ENCODE measurements at places on chromosomes 12 and 14.

DNA sequence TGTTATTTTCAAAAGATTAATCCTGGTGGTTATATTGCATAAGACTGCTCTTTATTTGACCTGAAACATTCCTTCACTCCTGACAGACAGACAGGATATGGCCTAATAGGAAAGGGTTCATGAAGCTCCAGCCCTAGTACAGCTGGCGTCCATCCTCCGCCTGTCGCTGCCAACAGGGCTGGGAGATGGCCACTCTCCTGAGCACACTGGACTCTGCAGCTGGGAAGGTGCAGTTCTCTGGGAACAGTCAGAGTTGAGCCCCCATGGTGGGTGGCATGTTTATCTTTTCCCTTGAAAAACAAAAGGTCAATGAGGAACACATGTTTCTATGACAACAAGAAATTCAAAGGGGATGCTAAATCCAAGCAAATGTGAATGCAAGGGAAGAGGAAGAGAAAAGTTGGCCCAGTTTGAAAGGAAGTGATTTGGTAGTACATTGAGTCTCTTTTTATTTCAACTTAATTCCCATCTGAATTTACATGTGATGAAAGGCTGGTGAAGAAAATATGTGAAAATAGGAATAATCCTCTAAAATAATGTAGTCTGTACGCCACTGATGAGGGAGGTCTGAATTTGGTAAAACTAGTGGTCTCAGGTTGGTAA, 89.9 kb upstream of the DCN start:
- DNase-seq = no peak

GRCh38 chr12:113463746-113464451, 7.8 kb downstream of the LHX5 start:
- DNase-seq = no peak

GRCh38 chr12:75863533-75863932, 168.0 kb downstream of the PHLDA1 start:
- DNase-seq = no peak

DNA sequence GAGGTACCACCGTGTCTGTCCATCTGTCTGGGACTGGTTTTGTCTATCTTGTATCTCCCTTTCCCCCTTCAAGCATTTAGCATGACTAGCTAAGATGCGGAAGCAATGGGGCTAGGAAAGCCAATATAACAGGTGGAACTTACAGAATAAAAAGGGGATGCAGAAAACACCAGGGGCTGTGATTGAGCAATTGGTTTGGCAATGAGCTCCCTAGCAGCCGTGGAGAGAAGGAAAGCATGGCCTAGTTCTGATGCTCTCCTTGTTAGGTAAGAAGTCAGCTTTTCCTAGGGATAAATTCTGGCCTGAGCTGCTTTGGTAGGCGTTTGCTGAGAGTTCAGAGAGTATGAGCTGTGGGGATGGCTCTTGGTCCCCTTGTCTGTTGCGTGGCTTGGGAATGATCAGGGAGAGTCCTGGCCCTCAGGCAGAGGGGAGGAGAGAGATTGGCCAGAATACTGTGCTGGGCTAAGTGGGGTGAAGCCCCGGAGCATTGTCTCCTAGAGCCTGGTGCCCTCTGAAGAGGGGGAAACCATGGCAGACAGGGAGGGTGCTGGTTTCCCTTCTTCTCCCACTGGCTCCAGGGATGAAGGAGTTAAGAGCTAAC, 7.1 kb downstream of the SETD1B start:
- DNase-seq = no peak

DNA sequence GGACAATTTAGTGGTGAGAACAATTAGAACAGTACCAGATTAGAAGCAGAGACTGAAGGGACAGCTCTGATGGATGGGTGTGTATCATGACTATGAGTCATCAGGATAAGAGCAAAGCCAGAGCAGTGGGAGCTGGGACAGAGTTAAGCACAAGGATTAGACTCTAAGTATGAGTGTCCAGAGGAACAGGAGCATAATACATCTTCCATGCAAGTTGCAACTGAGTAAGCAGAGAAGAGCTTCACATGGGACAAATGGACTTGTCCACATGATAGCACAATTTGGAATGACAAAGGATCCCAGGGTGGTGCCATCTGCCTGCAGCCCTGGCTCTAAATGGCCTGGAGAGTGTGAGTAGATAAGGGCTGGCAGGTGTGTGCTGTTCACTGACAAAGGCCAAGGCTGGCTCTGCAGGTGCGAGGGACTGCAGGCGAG, 226.4 kb upstream of the CAND1 start:
- no peak for DNase-seq

DNA sequence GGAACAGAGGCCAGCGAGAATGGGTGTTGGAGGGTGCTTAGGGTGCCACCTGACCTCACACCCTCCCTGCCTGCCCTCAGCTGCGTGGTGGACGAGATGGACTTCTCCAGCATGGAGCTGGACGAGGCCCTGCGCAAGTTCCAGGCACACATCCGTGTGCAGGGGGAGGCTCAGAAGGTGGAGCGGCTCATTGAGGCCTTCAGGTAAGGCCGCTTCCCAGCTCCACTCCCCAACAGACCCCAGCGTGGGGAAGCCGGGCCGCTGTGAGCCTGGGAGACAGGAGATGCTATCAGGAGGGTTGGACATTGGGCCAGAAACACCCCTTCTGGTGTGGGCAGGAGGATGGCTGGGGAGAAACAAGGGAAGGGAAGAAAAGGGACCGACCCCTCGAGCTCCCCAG, 57.0 kb downstream of the SLC6A12 start:
- no peak for DNase-seq

GRCh38 chr14:51335531-51335930, 95.5 kb downstream of the TMX1 start:
- DNase-seq = no peak

GRCh38 chr12:26627335-26627734, 205.7 kb downstream of the ITPR2 start:
- no peak for DNase-seq

DNA sequence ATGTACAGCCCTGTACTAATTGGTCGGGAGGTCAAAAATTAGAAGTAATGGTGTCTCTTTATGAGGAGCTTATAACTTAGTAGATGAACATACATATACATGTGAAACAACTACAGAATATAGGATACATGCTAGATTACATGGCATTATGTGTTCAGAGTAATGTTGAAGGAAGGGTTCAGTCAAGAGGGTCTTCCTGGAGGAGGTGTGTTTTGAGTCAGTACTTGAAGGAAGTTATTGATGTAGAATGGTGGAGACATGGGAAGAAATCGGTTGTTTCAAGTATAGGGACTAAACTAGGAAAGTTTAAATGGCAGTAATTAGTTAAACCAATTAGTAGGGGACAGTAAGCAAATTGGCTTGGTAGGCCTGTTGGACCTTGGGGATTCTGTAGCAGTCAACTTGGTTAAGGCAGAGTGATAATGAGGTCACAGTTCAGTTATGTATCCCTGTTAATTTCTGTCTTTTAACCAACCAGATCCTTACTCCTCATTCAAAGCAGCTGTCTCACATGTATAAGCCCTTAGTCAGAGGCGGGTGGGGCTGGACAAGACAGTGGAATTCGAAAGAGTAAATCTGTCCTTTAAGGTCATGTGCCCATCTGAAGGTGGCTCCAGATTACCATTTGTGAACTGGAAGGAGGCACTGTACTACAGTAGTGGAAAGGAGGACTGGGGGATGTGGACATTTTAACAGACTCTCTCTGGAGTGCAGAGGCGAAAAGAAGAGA, 3.5 kb upstream of the ANKRD52 start:
- DNase-seq = no peak

DNA sequence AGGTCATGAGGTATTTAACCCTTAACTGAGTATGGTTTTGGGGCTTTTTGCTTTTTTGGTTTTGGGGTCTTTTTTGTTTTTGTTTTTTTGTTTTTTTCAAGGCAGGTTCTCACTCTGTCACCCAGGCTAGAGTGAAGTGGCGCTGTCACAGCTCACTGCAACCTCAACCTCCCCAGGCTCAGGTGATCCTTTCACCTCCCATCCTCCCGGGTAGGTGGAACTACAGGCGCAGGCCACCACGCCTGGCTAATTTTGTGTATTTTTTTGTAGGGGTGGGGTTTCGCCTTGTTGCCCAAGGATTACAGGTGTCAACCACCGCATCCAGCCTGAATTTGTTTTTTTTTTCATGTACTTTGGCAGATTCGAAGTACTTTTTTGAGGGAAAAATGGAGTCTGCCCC, 19.9 kb downstream of the RAP1B start:
- DNase-seq = no peak

- DNase-seq = no peak
Measured at GRCh38 chr12:88228720-88229119, 86.6 kb downstream of the TMTC3 start.

DNA sequence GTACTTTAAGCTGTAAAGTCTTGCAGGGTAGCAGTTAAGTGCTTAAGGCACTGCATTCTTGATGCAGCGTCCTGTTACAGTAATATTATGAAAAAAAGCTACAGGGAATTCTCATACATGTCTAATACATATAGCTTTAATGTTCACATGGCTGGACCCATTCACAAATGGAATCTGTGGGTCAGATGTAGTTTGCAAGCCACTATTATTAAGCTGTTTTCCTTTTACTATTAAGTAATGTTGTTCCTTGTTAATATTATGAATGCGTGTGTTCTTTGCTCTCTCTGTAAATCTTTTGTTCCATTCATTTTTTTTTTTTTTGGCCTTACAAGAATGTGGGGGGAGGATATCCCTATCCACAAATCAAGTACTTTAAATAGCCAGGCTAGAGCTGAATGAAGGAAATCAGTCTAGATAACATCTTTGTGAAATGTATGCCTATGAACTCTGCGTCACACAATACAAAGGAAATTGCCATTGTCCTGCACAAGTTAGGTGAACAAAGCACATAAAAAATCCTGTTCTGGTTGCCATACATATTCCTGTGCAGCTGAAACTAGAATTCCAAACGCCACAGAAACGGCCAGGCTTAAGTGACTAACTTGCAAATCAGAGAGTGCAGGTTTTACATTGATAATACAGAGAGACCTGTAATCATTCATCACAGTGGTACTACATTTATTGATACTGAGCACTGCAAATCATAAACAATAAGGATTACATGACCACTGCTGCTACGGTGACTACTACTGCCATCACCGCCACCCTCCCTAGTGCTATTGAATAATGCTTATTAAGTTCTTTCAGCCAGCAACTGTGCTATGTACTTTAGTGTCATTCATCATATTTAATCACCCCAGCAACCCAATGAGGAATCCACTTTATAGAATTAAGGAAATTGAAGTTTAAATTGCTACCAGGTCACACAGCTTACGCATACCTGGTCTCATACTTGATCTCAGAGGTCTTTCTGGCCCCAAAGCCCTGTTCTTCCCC, 111.9 kb downstream of the HMGA2 start:
- DNase-seq = no peak

DNA sequence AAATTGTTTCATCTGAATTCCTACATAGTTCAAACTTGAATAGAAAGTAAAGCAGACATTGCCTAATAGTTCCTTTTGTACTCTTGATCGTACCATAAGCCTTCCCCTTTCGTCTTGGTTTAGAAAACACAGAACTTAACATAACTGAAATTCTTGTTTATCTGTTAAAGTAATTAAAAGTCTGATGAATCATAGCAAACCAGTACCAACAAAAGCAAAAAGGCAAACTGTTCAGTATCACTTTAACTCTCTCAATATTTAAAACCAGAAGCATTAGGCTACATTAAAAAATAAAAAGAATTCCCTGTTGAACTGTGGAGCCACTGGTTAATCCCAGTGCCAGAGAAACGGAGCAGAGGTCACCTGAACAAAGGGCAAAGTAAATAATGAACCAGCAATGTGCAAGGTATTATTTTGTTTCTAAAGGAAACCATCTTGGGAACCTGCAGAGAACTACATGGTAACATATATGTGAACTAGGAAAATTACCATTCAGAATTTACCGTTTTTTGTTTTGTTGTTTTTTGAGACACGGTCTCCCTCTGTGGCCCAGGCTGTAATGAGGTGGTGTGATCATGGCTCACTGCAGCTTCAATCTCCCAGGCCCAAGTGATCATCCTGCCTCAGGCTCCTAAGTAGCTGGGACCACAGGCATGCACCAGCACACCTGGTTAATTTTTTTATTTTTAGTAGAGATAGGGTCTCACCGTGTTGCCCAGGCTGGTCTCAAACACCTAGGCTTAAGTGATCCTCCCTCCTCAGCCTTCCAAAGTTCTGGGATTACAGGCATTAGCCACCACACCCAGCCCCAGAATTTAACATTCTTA, 17.1 kb upstream of the HIGD1C start:
- DNase-seq = no peak

DNA sequence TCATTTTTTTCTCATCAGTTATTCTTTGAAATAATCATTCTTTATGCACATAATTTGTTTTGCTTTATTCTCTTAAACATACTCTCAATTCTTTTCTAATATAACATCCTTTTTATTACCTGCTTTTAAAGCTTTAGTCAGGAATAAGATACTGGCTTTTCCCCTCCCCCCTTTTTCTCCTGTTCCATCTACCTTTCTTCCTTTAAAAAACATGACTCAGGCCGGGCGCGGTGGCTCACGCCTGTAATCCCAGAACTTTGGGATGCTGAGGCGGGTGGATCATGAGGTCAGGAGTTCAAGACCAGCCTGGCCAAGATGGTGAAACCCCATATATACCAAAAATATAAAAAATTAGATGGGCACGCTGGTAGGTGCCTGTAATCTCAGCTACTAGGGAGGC, 25.4 kb downstream of the HIF1A start:
- no peak for DNase-seq

DNA sequence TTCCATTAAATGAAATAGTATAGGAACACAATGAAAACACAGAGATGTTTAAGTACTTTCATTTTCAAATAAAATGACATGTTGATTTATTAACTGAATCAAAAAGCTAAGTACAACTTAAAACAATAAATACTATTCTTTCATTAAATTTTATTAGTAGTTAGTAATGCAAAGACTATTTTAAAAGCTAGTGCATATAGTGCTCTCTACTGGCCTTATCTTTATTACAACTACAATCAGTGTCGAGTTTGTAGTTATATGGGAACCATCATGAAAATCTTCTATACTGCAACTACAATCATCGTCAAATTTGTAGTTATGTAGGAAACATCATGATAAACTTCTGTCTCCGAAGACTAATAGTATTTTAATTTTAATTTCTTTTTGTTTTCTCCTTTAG, 8.9 kb upstream of the LIN7A start:
- DNase-seq = no peak

- DNase-seq = no peak
Measured at GRCh38 chr12:38152816-38153736, 163.5 kb upstream of the ALG10B start.

GRCh38 chr12:67968321-67968720, 20.9 kb upstream of the IFNG-AS1 start:
- no peak for DNase-seq

DNA sequence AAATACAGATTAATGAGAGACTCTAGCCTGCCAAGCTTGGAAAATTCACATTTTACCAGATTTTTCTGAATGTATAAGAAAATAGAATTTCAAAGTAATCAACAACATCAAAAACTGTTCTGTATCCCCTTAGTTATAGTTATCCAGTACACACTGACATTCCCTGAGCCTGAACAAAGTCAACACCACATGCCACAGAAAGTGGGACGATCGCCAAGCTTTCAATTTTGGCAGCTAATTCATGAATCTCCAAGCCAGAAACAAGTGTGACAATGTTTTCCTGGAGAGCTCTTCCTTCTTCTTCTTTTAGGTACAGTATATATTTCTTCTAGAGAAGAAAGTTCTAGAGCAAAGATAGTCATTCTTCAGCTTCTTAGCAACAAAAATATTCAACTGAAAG, 290.2 kb downstream of the PRKD1 start:
- DNase-seq = no peak

- no peak for DNase-seq
Measured at GRCh38 chr12:27081668-27082111, 688 bp downstream of the C12orf71 start.

GRCh38 chr12:101969-102878, 35.7 kb downstream of the IQSEC3 start:
- peak; percentile 11 for DNase-seq

GRCh38 chr14:65910108-65910786, 497.7 kb downstream of the FUT8 start:
- no peak for DNase-seq

Measured in activated naive CD4-positive, alpha-beta T cell treated with anti-CD3 and anti-CD28 coated beads for 36 hours (primary cell).